T-cell (primary cell): ENCODE measurements at places on chromosomes 3 and 15. TPM values are rescaled to one million over a fixed set of nuclear protein-coding genes. Genes with fewer than 3 reads are reported as not detected.
A peak's percentile ranks its signal among the peaks of the same experiment; 100 is the strongest.

TMCO5A gene
- not detected for total RNA-seq

GRCh38 chr3:126166009-126166408 lies 14.4 kb downstream of the ALDH1L1 start:
- no peaks in the 10 kb centered on the region for H3K4me1 ChIP-seq
- H3K4me3 ChIP-seq = no peak overlapping the region
- no peaks in the 10 kb centered on the region for H3K36me3 ChIP-seq
- H3K27me3 ChIP-seq = no peaks in the 10 kb centered on the region

- DNase-seq = no peak
- H3K36me3 ChIP-seq = no peaks in the 10 kb centered on the region
- H3K27me3 ChIP-seq = no peaks in the 10 kb centered on the region
These were observed 17.4 kb downstream of the ARL14 start for GRCh38 chr3:160694345-160694744.

GRCh38 chr3:99186016-99186415 lies 284.5 kb upstream of the DCBLD2 start:
- no peaks in the 10 kb centered on the region for H3K27me3 ChIP-seq
- no peak overlapping the region for H3K27ac ChIP-seq
- no peak for DNase-seq

GRCh38 chr15:91849749-91850161 lies 3.8 kb upstream of the SLCO3A1 start:
- DNase-seq = no peak
- no peak overlapping the region for H3K27ac ChIP-seq
- H3K4me3 ChIP-seq = no peak overlapping the region
- H3K4me1 ChIP-seq = peaks cover 27% of the 10 kb centered on the region

- H3K4me1 ChIP-seq = no peaks in the 10 kb centered on the region
- no peaks in the 10 kb centered on the region for H3K27me3 ChIP-seq
- no peak for DNase-seq
These were observed 24.9 kb downstream of the SEMA7A start for GRCh38 chr15:74408815-74409214.

- H3K27ac ChIP-seq = no peak overlapping the region
- no peaks in the 10 kb centered on the region for H3K36me3 ChIP-seq
- no peak overlapping the region for H3K4me3 ChIP-seq
- no peaks in the 10 kb centered on the region for H3K27me3 ChIP-seq
- no peak for DNase-seq
- no peaks in the 10 kb centered on the region for H3K4me1 ChIP-seq
These were observed 177.9 kb downstream of the EPHB1 start for GRCh38 chr3:134972836-134973455.

TMEM207 gene
- not detected for total RNA-seq

GRCh38 chr3:16506451-16506850 lies 7.0 kb downstream of the RFTN1 start:
- no peak for DNase-seq
- H3K27me3 ChIP-seq = no peaks in the 10 kb centered on the region
- peaks cover 41% of the 10 kb centered on the region for H3K4me1 ChIP-seq
- H3K27ac ChIP-seq = no peak overlapping the region
- H3K4me3 ChIP-seq = no peak overlapping the region

DNA sequence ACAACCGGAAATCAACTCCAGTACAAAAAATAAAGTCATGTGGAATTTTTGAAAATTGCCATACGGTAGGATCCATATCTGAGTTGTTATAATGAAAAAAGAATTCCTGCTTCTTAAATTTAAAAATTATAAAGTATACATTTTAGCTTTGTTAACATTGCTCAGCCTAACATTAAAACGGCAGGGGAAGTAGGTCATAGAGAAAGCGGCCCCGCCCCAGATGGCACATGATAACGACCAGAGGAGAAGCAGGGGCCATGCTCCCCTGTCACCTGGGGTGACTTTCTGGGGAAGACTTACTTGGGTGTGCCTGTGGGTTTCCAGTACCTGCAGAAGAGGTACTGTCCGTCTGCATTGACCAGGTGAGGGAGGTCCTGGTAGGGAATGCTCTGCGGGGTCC lies 921 bp downstream of the MGLL start:
- no peak overlapping the region for H3K4me3 ChIP-seq
- H3K27ac ChIP-seq = no peak overlapping the region
- peaks cover 3% of the 10 kb centered on the region for H3K4me1 ChIP-seq
- H3K27me3 ChIP-seq = peaks cover 53% of the 10 kb centered on the region
- no peaks in the 10 kb centered on the region for H3K36me3 ChIP-seq

DNA sequence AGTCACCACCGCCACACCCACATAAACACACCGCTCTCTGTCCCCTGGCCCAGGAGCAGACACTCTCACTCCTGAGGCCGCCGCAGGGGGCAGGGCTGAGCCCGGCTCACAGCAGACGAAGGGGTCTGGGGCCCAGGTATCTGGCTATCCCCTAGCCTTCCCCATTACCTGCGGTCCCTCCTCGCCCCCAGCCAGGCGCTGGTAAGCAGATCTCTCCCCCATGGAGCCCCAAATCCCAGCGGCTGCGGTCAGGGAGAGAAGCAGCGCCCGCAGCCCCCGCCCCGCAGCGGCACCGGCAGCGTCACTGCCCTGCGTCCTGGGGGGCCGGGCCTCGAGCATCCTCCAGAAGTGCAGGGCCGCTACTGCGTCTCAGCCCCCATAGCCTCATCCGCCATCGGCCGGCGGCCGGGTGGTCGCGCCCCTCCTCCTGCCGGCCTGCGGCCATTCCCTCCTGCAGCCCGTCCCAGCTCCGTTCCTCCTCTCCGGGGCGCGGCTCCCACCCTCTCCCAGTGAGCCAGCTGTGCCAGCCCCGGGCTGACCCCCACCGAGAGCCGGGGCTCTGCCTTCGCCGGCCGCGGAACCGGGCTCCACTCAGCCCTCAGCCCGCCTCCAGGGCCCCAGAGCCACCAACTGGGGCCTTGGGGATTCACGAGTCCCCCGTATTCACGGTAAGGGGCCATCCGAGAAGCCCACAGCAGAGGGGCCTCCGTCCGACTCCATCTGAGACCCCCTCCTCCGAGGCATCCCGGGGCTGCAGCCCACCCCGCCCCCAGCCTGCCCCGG lies 13.1 kb downstream of the TNK2 start:
- H3K4me1 ChIP-seq = peaks cover 9% of the 10 kb centered on the region
- peak overlapping the region; percentile 60 for H3K27ac ChIP-seq
- no peaks in the 10 kb centered on the region for H3K27me3 ChIP-seq
- peak overlapping the region; percentile 70 for H3K4me3 ChIP-seq

PDCD10 gene
- total RNA-seq = 46.7 TPM

DNA sequence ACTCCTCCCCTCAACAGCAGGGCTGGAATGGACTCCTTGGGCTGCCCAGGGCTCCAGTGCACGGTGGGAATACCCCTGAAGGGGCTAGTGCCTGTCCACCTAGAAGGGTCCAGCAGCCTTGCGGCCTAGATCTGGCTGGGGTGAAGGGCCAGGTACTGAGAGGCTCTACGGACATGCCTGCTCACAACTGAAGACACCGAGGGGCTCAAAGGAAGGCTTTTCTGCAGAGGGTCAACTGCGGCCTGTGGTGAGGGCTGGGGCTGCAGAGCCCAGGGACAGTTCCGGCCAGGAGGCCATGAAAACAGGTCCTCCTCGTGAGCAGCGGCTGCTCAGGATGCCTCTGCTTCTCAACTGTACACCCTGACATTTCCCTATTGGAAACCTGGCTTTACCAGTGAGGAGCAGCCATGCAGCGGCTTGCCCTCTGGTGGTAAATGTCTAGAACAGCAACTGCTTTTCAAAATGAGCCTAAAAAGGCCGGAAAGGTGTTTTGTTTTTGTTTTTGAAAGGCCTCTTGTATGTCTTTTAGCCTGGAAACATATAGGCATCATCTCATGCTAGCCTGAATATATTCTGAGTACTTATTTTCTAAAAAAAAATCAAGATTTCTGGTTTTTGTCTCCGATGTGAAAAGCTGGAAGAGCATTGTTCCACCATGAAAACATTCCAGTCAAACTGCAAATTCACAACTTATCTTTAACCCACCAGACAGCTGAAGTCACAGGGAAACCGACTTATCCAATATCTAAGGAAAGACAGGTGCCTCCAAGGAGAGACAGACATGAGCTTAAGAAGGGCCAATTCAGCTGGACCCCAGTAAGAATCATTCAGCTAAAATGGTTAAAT lies 163.4 kb downstream of the KLF13 start:
- DNase-seq = no peak
- no peak overlapping the region for H3K4me3 ChIP-seq
- no peaks in the 10 kb centered on the region for H3K27me3 ChIP-seq
- peaks cover 23% of the 10 kb centered on the region for H3K4me1 ChIP-seq
- no peak overlapping the region for H3K27ac ChIP-seq

HCLS1 gene
- 300 TPM for total RNA-seq

CCR1 gene
- 0.35 TPM for total RNA-seq

DNA sequence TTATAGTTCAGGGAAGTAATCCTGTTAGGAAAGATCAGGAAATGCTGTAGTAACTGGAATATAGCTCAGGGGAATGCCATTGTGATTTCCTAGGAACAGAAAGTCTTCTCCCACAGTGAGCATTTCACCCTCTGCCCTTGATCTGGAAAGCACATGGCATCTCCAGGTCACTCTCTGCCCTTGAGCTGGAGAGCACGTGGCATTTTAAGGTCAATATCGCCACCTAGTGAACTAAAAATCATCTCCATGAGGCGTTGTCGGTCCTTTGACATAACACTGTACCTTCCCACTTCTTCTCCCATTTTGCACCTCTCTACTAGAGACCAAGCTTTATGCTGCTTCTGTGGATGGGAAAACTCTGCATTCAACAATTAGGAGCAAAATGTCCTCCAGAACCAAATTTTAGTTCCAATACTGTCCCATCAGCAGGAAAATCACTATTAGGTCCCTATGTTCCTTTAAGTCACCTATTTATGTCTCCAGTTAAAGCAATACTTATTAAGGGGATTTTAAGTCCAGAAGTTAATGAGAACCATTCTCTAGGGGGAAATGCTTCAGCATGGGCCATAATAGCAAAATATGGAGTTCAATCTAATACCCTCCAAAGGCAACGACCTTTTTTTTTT lies 54.7 kb upstream of the GK5 start:
- peaks cover 13% of the 10 kb centered on the region for H3K4me1 ChIP-seq
- H3K27me3 ChIP-seq = no peaks in the 10 kb centered on the region
- DNase-seq = peak; percentile 24
- H3K36me3 ChIP-seq = no peaks in the 10 kb centered on the region
- no peak overlapping the region for H3K4me3 ChIP-seq

GRCh38 chr15:31887246-31887645 lies 143.1 kb upstream of the CHRNA7 start:
- DNase-seq = no peak
- no peak overlapping the region for H3K4me3 ChIP-seq
- no peaks in the 10 kb centered on the region for H3K36me3 ChIP-seq
- peaks cover 3% of the 10 kb centered on the region for H3K27me3 ChIP-seq
- no peak overlapping the region for H3K27ac ChIP-seq

CCR9 gene
- 8.1 TPM for total RNA-seq

IGSF11 gene
- 0.41 TPM for total RNA-seq

OR5K3 gene
- not detected for total RNA-seq

GRCh38 chr3:44954962-44955361 lies 21.0 kb downstream of the ZDHHC3 start:
- H3K27ac ChIP-seq = no peak overlapping the region
- no peaks in the 10 kb centered on the region for H3K27me3 ChIP-seq
- DNase-seq = no peak
- H3K4me1 ChIP-seq = no peaks in the 10 kb centered on the region
- no peak overlapping the region for H3K4me3 ChIP-seq

ARIH2 gene
- 162 TPM for total RNA-seq

AMT gene
- 9.6 TPM for total RNA-seq

GRCh38 chr3:126051741-126052140 lies 32.2 kb downstream of the SLC41A3 start:
- peaks cover 5% of the 10 kb centered on the region for H3K36me3 ChIP-seq
- DNase-seq = no peak
- no peak overlapping the region for H3K27ac ChIP-seq
- H3K4me3 ChIP-seq = no peak overlapping the region

ZNF619 gene
- 12.2 TPM for total RNA-seq

WHAMM gene
- total RNA-seq = 28.1 TPM

EFHB gene
- 1.8 TPM for total RNA-seq

LRRN1 gene
- total RNA-seq = 1.2 TPM

- H3K4me1 ChIP-seq = peaks cover 23% of the 10 kb centered on the region
- peak overlapping the region; percentile 86 for H3K4me3 ChIP-seq
- no peaks in the 10 kb centered on the region for H3K36me3 ChIP-seq
These were observed 468 bp downstream of the UBP1 start for GRCh38 chr3:33439546-33440327.

RBM5 gene
- total RNA-seq = 293 TPM

DNA sequence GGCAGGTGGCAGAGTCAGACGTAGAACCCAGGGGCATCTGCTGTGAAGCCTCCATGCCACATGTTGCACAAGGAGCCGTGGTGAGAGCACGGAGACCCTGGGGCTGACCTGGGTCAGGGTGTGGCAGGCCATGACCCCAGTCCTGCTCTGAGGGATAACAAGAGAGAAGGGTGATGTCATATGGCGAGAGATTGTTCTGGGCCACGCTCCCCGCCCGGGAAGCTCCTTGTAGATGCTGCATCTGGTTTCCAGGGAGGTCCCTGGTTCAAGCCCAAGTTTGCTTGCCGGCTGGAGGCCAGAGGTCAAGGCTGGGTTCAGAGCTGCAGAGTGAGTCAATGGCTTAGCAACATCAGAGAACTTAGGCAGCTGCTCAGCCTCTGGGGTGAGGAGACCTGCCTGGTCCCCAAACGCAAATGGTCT lies 17.3 kb downstream of the FGD5 start:
- no peaks in the 10 kb centered on the region for H3K36me3 ChIP-seq
- H3K27ac ChIP-seq = no peak overlapping the region
- DNase-seq = no peak
- H3K4me1 ChIP-seq = no peaks in the 10 kb centered on the region
- H3K4me3 ChIP-seq = no peak overlapping the region

DNA sequence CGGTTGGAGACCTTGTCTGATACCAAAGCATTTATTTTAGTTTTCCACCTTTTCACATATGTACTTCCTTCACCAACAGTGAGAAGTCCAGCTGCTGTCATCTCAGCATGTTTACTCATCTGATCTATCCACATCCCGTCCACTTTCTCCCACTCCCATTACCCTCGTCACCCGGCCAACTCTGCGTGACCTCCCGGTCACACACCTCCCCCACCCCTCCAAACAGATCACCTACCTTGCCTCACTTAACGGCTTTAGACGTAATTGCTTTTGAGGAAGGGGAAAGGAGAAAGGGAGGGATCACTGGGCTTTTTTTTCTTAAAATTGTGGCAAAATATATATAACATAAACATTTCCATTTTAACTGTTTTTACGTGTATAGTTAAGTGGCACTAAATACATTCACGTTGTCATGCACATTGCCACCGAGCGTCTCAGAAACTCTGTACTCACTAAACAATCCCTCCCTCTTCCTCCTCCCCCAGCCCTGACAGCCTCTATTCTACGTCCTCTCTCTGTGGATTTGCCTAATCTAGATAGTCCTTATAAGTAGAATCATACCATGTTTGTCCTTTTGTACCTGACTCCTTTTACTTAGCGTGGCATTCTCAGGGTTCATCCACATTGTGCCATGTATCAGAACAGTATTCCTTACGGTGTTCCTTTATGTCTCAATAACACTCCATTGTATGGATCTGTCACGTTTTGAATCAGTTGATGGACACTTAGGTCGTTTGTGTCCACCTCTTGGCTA lies 67.2 kb downstream of the LMLN start:
- no peaks in the 10 kb centered on the region for H3K27me3 ChIP-seq
- H3K4me3 ChIP-seq = no peak overlapping the region
- H3K4me1 ChIP-seq = no peaks in the 10 kb centered on the region
